ENCODE measurements at places on chromosomes 7 and 10. TPM values are rescaled to one million over a fixed set of nuclear protein-coding genes. Genes with fewer than 3 reads are reported as not detected.

DNA sequence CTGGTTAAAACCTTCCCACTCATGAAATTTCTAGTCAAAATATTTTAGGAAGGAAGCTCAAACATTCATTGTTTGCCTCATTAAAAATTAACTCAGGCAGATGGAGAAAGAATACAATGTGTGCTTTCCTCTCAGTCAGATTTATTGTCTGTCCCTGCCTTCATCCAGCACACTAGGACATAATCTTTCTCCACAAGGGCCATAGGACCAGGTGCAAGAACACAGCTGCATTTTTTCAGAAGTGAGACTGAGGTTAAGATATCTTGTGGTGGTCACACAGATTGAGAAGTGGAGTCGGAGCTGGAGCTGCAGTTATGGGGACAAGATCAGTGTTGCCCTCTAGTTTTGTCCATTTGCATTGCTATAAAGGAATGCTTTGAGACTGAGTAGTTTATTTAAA, 666.3 kb downstream of the CCSER2 start:
- no peak for DNase-seq

- DNase-seq, result no peak
These were observed 95.4 kb downstream of the ELMO1 start for GRCh38 chr7:37352974-37353948.

DNA sequence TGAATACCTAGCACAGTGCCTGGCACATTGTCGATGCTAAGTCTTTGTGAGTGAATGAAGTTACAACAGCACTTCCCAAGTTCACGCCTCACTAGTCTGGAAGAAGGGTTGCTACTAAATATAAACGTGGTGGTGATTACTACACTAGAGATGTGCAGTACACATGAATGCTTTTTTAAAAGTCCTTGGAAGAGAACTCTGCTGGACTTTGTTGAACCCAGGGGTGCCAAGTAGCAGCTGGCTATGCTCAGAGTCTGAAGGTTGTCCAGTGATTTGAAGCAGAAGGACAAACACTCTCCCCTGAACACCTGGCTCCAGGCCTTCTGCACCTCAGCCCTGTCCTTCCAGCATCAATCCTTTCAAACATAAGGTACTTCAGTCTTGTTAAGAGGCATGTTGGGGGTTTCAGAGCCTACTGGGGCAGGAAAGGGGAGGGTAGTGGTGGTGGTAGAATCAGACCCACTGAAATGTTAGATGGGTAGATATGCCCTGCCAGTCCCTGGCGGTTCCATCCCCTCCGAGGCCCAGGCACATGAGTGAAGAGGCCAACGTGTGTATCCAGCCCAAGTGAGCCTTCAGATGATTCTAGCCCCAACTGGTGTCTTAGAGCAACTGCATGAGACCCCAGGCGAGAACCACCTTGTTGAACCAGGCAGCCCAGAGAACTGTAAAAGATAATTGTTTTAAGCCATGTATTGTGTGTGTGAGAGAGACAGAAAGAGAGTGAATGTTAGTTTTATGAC, 94.4 kb downstream of the TAX1BP1 start:
- no peak for DNase-seq

CCDC186 gene
- total RNA-seq, result 16.5 TPM

GRCh38 chr7:55483046-55483445, 89.3 kb downstream of the VOPP1 start:
- no peak for DNase-seq

DNA sequence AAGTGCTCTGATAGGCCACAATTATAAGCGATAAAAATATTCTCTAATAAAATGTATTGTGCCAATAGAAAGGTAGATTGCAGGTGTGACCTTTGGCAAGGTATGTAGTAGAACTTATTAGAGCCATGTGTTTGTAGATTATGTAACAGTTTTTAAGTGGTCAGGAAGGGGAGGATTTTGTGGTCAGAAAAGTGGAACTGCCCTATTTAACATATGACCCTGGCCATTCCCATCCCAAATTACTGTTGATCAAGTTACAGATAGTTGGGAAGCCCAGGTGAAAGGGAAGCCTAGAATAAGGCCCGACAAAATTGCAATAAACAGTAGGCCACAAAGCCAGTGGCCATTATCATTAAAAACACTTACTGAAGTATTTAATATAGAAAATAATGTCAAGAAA, 89.2 kb downstream of the SPAG6 start:
- no peak for DNase-seq

GRCh38 chr10:44206127-44206818, 178.6 kb downstream of the CXCL12 start:
- DNase-seq, result no peak

DNA sequence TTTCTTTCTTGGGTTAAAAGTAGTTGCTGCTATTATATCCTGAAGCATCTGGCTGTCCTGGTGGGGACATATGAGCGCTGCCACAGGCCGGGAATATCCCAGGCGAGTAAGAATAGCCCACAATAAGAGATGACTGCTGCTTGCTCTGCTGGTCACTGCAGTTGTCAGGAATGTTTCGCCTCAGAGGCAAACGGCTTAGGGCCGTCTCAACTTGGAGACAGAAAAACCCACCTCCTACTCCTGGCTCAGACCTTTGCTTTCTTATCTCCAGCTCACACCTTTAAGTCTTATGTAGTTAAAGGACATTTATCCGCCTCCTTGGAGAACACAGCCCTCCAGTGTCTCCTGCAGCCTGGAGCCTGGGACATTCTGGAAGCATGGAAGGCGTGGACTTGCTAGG, at the start of gene GJD4:
Gene GJD4 (plus strand): TSS at position 151 of the 400 bp plus-strand sequence. CDS start 227 bp downstream, at position 378.
- DNase-seq, result no peak

NPSR1 gene
- total RNA-seq, result not detected

- no peak for DNase-seq
These were observed 28.4 kb upstream of the PDLIM1 start for GRCh38 chr10:95319239-95319638.

GRCh38 chr10:112799726-112800510, 150.1 kb upstream of the TCF7L2 start:
- no peak for DNase-seq
